ENCODE measurements at places on chromosomes 3 and 15.

DNA sequence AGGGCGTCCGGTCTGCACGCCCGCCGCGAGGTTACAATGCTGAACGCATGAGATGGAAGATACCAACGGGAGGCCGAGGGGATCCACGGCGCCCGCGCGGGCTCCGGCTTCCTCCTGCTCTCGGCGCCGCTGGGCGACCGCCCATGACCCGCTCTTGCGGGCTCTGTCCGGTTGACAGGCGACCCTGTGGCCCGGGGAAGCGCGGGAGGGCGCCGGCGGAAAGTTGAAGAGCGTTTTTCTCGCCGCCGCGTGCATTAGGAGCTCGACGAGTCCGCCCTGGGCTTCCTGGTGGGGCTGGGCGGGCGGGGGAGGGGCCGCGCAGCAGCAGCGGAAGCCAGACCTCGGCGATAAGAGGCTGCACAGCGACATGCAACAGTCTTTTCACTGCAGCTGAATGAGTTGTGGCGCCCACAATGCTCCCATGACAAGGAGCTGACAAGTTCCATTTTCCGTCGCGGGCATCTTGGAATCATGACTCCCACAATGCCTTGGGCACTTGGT is at the start of gene MBNL1:
Gene MBNL1 (plus strand): TSS at position 375 of the 501 bp plus-strand sequence. CDS start 31,265 bp downstream, outside the sequence.
- DNase-seq: peak; percentile 79

DNA sequence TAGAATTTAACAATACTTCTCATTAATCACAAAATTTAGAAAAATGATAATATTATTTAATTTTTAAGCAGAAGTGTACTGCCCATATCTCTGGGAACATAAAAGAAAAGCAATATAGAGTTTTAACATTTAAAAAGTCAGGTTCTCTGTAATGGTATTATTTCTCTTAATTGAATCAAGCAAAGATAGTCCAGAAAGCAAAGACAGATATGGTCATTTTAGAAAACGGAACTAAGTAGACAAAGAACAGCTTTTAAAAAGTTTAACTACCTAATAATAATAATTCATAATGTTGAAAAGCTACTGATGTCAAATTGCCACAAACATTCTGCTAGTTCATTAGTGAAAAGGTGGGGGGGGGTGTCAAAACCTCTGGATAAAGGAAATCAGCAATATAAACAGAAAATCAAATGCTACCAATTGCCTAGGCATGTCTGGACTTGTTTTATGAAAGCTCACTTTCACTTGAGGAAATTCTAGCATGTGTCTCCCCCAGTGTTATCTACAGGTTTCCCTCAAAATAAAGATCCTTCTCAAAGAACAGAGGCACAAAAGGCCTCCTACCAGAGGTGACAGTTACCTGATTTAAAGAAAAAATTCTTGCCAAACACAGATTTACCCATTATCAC is 1.7 kb downstream of the ZMAT3 start:
- no peak for DNase-seq

DNA sequence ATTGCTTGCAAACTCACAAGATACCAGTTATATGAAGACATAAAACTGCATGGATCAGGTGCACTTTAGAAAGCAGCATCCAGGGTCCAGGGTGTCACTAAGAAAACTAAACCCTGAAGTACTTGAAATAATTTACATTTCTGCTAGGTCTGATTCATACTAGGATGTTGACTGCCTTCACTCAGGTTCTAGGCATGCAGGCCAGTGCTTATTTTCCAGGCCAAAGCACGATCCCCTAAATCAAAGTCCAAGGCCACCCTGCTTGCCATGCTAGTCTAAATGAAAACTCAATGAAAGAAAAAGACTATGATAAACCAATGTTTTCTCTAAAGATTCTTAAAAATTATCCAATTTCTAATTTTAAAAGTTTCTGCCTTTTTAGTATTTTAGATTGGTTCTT is 49.4 kb downstream of the GREM1 start:
- no peak for DNase-seq

DNA sequence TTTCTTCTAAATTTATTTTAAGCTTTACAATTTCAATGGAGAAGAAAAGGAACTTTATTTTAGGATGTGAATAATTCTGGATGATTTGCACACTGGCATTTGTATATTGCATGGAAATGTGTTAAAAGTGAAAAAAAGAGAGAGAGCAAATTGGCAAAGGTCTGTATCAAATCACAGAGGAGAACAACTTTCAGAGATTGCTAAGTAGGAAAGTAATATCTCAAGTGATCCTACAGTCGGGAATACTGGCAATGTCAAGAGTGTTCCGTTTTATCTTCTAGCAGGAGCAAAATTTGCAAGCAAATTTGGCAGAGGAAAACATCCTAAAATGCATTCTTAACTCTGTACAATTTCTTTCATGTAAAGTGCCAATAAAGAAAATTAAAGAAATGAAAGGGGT is 97.1 kb upstream of the TMC3 start:
- no peak for DNase-seq

DNA sequence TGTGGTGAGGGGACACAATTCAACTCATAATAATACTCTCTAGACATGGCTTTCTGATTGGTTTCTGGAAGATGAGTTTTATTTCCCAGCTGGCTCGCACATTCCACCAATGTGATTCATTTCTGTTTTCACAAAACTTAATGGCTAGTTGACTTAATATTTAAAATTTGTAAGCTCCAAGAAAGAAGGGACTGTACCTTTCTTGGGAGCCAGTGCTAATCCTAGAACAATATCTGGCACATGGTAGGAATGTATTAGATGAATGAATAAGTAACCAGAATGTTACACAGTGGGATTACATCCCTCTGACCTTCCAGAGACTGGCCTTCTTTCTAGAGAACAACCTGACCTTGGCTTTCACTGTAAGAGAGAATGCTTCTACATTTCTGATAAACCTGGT is 262.8 kb downstream of the RORA start:
- DNase-seq: no peak

GRCh38 chr3:146975476-146975875 is 370.3 kb upstream of the PLSCR5 start:
- DNase-seq: no peak

DNA sequence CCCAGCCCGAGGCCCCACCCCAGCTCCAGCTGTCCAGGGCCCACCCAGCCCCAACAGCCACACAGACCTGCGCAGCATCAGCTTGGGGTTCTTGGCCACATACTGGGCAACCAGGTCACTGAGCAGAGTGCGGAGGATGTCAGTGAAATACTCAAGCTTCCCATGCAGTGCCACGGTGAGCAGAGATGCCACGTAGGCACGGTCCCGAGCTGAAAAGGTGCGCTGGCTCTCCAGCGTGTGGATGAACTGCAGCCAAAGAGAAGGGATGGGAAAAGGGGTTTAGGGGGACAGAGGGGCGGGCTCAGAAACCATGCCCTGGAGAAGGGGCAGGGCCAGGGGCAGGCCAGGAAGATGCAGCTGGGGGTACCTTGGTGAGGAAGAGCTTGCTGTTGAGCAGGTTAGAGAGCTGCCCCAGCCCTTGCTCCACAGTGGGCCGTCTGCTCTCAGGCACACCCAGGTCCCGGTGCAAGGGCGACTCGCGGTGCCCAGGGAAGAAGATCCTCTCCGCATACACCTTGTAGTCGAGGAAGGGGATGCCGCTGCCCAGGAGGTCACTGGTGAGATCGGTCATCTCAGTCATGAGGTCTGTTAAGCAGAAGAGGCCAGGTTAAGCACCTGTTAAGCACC is 17.4 kb downstream of the PLXNB1 start:
- no peak for DNase-seq

DNA sequence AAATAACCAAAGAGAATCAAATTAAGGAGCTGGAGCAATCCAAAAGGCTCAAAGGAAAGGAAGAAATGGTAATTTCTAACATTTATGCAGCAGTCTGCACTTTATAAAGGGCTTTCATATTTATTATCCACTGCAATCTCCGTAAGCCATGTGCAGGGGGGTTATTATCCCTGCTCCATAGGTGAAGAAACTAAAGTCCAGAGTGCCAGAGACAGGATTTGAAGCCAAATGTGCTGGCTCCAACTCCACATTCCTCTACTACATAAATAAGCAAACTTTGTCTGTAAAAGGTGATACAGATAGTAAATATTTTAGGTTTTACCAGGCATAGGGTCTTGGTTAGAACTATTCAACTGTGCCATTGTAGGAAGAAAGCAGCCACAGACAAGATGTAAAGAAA is 221.4 kb downstream of the MINAR1 start:
- DNase-seq: no peak

- DNase-seq: no peak
These were observed 14.1 kb upstream of the OSBPL11 start for GRCh38 chr3:125609384-125609783.

DNA sequence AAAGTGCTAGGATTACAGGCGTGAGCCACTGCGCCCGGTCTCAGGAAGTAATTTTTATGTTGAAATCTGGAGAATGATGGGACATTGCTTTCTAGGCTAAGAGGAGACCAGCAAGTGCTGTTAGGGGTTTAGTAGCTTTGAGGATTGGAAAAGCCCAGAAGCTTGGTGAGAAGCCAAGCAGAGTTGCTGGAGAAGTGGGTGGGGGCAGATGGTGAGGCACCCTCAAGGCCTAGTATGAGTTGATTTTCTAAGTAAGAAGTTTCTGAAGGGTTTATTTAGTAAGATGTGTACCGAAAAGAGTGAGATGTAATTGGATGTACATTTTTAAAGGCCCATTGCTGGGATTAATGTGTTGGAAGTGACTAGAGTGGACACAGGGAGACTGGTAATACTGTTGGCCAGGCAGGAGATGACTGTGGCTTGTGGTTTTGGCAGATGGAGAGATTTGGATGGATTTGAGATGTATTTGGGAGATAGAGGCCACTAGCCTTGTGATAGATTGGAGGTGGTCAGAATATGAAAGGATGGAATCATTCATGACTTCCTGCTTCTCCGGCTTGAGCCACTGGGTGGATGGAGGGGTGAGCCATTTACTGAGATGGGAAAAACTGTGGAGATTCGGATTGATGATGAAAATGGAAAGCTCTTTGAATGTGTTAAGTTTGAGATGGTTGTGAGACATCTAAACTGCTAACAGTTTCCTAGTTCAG is 2.3 kb downstream of the LRRC28 start:
- DNase-seq: no peak

- no peak for DNase-seq
These were observed 35.2 kb downstream of the CPN2 start for GRCh38 chr3:194315965-194316361.

- DNase-seq: no peak
These were observed 42.5 kb upstream of the NPAP1 start for GRCh38 chr15:24633082-24633481.

DNA sequence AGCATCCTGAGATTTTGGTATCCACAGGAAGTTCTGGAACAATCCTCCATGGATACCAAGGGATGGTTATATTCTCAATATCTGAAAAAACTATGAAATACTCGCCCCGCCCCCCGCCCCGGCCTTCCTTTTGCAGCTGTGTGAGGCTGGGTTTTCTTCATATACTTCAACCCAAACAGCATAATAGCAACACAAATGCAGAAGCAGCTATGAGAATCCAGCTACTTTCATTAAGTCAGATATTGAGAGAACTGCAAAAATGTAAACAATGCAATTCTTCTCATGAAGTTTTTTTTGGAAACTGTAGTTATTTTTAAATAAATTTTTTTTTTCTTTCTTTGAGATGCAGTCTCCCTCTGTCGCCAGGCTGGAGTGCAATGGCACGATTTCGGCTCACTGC is 10.9 kb upstream of the IDH2 start:
- no peak for DNase-seq

GRCh38 chr3:119913021-119913420 is 131.1 kb downstream of the NR1I2 start:
- no peak for DNase-seq

DNA sequence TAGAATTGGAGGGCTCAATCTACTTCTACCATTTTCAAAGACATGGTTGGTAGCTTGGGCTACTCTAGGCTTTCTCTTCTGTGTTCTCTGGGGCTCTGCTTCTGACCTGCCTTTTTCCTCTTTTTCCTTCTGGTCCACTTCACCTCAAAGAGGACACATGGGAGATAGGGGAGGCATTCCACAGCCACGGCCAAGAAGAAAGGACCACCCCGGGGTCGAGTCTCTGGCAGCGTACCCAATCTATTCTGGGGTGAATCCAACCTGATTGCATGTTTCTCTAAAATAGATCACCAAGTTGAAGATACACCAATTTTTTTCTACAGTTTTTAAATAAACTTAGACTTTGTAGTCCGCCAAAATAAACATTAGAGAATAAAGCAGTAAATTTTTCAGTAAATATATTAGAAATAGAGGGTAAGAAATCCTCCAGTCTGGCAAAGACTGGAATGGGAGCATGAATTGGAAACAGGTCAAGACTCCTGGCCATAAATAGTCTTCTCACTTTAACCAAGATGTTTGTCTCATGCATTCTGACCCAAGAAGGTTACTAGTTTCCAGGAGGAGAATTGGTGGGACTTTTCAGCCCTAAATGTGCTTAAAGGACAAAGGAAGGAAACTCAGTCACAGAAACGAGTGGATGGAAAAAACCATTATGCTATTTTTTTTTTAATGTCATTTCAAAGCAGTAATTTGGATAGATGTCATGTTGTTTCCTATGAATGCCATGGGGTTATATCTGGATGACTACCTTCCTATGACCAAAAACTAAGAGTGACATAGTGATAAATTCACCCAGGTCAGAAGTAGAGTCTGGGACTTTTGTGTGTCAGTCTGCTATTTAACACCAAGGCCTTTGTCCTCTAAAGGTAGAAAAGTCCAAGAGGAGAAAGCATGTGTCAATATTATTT is 71.3 kb upstream of the PHLDB2 start:
- DNase-seq: no peak

- DNase-seq: no peak
These were observed 21.0 kb upstream of the PCSK6 start for GRCh38 chr15:101510212-101511197.

DNA sequence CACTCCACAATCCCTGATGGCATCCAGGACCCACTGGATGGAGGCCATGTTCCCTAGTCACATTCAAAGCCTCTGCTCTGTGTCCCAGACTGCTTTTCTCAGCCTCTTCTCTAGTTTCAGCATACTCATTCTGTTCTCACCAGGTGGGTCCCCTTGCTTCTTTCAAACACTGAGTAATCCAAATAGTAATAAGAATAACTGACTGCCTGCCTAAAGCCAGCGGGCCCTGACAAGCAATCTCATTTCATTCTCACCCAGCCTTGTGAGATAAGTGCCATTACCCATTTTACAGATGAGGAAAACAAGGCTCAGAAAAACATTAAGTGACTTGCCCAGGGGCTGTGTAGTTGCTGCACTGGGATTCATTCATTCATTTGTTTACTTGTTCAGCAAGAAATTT is 25.4 kb downstream of the MAPKAPK3 start:
- no peak for DNase-seq

GRCh38 chr3:195738274-195739044 is 17.7 kb downstream of the MUC20 start:
- no peak for DNase-seq

GRCh38 chr3:101020351-101021015 is 27.3 kb upstream of the ABI3BP start:
- DNase-seq: no peak

DNA sequence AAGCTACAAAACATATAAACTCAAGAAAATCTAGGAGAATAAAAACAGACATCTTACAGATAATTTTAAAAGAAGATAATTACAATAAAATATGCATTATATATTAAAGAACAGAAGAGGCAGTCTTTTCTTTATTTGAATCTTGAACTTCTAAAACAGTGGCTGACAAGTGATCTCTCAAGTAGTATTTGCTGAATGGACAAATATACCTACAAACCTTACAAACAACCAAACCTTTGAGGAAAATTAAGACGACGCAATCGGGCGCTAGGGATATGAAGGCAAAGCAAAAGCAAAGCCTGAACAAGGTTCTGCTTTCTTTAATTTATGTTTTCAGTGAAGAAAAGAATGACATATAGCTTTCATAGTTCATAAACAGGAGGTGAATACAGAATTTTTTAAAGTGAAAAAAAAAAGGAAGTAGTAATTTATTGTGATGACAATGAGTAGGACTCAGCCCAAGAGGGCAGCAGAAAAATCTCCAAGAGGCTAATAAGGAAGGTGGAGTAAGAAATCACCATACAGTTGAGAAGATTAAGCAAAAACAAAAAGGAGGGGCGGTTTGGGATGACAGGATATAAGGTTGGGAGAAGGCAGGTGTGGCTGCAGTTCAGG is 347.8 kb downstream of the TBC1D5 start:
- DNase-seq: no peak

Data from stimulated activated CD8-positive, alpha-beta memory T cell treated with anti-CD3 and anti-CD28 coated beads, Interleukin-7, amount 100 ng/mL, for 4 hours (primary cell).